Astrocyte of the spinal cord (primary cell): ENCODE measurements at places on chromosomes 3 and 15.
A peak's percentile ranks its signal among the peaks of the same experiment; 100 is the strongest.

GRCh38 chr15:57281321-57281720 is 95.0 kb upstream of the CGNL1 start:
- no peak for DNase-seq

GRCh38 chr15:101185770-101186169 is 66.1 kb downstream of the CHSY1 start:
- no peak for DNase-seq

- no peak for DNase-seq
Observed at GRCh38 chr3:14518432-14518802, 21.7 kb downstream of the GRIP2 start.

DNA sequence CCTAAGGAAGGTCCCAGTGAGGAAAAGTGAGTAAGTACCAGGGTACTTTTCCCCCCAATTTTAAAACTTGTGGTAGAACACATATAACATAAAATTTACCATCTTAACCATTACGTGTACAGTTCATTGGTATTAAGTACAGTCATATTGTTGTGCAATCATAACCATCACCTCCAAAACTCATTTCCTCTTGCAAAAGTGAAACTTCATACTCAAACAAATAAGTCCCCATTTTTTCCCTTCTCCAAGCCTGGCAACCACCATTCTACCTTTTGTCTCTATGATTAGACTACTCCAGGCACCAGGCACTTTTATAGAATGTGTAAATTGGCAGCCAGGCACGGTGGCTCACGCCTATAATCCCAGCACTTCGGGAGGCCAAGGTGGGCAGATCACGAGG is 12.2 kb downstream of the PRC1 start:
- DNase-seq = no peak

DNA sequence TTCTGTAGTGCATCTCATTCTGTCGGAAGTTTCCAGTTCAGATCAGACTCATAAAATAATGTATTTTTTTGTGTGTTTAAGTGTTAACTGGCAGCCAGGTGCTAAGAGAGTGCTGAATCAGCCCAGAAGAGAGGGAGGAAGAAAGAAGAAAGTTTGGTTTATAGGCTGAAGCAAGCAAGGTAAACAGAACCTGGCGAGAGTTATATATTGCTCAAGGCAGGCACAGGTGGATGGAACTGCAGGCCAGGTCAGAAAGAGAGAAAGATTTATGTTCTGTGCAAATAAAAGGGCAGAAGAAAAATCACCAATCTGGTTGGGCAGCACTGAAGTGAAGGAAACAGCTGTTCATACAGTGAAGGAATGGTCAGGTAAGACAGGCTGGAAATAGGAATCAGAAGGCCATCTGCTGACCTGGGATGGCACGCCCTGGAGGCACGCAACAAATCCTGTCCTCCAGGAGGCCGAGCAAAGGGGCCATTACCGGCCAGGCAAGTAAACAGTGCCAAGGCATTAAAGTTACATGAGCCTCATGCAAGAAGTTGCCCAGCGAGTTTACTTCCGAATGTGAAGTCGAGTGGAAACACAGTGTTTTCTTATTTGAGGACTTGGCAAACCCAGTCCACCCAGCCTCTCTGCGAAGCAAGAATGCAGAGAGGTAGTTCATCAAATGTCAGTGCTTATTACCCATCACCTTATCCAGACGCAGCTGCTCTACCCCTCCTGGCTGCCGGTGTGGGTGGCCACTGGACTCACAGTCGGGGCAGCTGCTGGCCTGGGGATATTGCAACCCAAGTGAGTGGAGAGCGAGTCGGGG is 309.8 kb downstream of the VPS13C start:
- DNase-seq = no peak

DNA sequence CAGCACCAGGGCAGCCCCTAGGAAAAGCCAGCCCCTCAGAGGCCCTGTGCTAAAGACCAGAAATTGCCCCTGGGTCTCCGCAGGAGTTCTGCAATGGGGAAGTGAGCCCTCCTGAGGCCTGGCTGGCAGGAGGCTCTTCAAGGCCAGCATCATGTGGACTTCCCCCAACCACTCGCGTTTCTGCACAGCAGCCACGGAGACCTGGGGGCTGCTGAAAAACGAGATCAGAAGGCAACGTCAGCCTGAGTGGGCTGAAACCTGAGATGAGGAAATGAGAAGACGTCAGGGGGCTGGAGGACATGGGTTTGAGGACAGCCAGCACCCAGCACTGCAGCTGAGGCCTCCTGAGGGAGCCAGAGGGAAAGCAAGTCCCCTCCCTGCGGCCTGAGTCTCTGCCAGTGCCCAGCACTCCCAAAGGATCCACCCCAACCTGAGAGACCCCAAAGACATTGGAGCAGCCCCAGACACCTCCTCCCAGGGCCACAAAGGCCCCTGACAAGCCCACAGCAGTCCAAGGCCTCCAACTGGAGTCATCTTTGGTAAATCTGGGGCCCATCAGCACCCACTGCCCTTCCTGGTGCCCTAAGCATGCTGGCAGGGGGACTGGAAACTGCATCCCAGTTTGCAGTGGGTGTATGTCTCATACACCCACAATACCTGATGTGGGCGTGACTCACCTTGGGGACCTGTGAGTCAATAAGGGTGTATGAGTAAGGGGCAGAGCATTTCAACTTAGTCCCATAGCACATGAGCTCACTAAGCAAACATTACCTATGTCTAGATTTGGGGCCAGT is 29.2 kb upstream of the CYP11A1 start:
- peak; percentile 80 for DNase-seq

DNA sequence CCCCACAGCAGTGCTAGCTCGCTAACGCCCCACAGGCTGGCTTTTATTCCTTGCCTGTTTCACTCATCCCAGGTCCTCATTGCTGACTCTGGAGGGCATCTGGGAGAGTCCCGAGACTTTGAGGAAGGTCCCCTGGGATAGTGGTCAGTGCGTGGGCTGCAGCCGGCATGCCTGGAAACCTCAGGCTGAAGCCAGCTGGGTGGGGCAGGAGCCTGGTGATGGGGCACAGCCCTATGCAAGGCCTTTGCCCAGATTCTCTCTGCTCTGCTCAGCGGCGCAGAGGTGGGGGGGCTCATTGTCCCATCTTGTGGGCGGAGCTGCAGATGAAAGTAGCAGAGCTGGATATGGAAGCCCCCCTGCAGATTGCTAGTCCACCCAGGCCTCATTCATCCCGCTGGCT is 55.7 kb upstream of the SMAD6 start:
- no peak for DNase-seq

GRCh38 chr3:22634433-22634832 is 568.7 kb upstream of the UBE2E2 start:
- no peak for DNase-seq

GRCh38 chr3:189776149-189776824 is 145.1 kb downstream of the TP63 start:
- no peak for DNase-seq

- DNase-seq = no peak
Observed at GRCh38 chr3:123583561-123583960, 1.3 kb downstream of the HACD2 start.

GRCh38 chr3:177320765-177321247 is 123.5 kb upstream of the TBL1XR1 start:
- DNase-seq = no peak

DNA sequence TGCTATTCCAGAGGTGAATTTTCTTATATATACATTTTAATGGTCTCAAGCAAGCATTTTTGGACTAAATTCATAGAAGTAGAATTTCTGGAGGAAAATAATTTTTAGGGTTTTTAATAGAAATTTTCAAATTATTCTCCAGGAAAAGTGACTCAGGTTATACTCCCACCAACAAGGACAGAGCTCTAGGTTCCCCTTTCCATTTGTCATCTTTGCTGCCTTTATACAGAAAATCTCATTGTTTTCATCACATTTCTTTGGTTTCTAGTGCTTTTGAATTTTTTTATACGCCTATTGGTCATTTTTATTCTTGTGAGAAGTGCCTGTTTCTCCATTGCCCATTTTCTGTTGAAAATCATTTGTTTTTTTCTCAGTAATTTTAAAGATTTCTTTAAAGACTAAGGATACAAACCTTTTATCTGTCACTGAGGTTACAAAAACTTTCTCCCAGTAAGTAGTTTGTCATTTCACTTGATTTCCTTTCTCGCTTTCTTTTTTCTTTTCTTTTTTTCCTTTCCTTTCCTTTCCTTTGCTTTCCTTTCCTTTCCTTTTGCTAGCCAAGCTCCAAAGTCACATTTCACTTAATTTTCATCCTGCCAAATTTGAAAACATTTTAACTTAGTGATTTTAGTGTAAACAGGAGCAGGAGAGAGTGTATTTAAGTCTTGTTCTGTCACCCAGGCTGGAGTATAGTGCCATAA is 77.1 kb upstream of the CHRNB4 start:
- no peak for DNase-seq

DNA sequence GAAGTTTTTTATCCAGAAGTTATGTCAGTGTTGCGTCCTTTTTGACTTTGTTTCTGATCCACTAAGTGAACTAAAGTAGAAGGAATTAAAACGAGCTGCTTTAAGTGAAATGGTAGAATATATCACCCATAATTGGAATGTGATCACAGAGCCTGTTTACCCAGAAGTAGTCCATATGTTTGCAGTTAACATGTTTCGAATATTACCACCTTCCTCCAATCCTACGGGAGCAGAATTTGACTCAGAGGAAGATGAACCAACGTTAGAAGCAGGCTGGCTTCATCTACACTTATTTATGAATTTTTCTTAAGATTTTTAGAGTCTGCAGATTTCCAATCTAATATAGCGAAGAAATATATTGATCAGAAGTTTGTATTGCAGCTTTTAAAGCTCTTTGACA is 57.6 kb downstream of the DNAH1 start:
- DNase-seq = no peak

- DNase-seq = peak; percentile 12
Observed at GRCh38 chr15:73075160-73075859, 23.0 kb downstream of the NEO1 start.

DNA sequence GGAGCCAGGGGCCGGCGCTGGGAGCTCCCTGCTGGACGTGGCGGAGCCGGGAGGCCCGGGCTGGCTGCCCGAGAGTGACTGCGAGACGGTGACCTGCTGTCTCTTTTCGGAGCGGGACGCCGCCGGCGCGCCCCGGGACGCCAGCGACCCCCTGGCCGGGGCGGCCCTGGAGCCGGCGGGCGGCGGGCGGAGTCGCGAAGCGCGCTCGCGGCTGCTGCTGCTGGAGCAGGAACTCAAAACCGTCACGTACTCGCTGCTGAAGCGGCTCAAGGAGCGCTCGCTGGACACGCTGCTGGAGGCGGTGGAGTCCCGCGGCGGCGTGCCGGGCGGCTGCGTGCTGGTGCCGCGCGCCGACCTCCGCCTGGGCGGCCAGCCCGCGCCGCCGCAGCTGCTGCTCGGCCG is 1.5 kb downstream of the SMAD6 start:
- DNase-seq = no peak
